HuH-7.5 (cell line): ENCODE measurements at places on chromosomes 4 and X.

GRCh38 chr4:108371282-108371681 is 202.6 kb upstream of the LEF1 start:
- no peak for DNase-seq

GRCh38 chrX:113269203-113269602 is 428.6 kb upstream of the AMOT start:
- DNase-seq, result no peak

DNA sequence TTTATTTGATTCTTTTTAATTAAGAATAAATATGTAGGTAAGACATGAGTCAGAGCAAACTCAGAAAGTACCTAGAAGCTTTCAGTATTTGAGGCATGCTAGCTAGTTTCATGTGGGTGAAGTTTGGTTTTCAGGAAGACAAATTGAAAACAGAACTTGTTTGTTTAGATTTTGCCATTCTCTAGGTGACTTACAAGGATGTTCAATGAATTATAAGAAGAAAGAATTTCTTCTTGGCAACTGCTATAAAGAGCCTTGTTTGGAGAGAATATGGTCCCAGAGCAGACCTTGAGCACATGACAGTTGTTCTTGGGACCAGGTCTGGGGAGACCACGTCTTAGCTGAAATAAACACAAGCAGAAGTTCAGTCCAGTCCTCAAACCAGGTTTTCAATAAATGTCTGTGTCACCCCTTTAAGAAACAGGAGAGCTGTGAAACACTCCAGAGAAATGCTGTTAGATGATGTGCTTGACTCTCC is 38.0 kb upstream of the IL21 start:
- DNase-seq, result no peak

DNA sequence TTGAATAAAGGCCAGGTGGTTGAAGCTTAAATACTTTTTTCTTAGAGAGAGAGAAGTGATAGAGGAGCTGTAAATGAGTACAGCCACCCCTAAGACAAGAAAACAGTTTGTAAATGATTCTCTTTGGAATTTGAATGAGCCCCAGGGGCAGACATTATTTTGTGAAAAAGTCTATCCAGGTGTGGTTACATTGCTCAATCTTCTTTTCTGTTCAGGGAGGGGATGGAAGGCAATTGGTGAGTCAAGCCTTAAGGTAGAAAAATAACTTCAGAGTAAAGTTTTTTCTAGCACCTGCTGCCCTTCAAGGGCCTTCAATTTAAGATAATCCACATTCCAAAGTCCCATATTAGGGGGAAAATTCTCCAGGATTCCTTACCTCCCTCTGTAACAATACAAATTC is 646.7 kb downstream of the PDHA2 start:
- no peak for DNase-seq

GRCh38 chrX:10936976-10937375 is 174.2 kb upstream of the HCCS start:
- DNase-seq, result no peak

- no peak for DNase-seq
Measured at GRCh38 chrX:15956681-15957080, 102.1 kb upstream of the AP1S2 start.

DNA sequence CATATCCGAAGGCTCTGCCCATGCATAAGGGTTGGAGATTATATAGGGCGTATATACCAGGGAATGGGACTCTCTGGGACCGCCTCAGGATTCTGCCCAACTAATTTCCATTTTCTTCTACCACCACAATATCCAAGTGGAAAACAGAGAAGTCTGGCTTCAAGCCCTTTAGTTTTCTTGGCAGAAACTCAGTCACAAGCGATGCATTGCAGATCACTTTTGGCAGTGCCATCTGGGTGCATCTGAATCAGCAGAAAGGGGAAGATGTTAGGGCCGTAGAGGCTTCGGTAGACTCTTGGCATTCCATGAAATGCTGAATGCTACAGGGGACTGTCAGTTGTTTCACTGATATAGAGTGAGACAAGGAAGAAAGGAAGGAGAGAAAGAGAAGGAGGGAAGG is 94.1 kb upstream of the FAM9B start:
- no peak for DNase-seq

GRCh38 chrX:72340626-72341025 is 34.9 kb upstream of the CITED1 start:
- DNase-seq, result no peak

DNA sequence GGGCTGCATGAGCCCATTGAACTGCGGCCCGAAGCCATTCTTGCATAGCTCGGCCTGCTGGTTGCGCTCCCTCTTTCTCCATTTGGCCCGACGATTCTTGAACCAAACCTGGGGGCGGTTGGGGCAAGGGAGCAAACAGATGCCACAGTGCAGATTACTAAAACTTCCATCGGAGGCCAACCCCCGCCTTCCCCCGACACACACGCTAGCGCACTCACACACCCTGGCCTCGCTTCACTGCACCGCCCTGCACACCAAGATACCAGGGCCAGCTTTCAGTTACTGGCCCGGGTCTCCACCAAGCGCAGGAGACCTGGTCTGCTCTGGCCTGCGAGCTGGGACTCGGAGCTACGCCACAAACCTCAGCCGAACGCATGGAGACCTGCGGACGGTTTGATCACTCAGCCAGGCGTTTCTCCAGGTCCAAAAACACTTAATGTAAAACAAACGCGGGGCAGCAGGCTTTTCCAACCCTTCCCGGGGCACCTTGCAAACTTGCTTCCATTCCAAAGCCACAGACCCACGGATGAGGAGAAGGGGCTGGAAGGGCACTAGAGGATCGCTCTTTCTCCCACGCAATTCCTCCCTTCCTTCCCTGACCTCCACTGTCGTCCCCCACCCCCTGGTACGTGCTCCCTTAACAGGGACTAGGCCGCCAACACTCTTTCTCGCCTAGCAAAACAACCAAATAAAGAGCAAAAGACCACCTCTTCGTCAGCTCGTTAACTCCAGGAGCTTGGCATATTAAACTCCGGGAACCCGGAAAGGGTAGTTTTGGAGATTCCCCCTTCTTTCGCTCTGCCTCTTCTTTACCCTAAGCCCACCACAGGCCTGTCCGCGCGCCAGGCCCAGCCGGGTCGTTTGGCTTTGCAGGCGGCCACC is 4.1 kb downstream of the PITX2 start:
- DNase-seq, result no peak

DNA sequence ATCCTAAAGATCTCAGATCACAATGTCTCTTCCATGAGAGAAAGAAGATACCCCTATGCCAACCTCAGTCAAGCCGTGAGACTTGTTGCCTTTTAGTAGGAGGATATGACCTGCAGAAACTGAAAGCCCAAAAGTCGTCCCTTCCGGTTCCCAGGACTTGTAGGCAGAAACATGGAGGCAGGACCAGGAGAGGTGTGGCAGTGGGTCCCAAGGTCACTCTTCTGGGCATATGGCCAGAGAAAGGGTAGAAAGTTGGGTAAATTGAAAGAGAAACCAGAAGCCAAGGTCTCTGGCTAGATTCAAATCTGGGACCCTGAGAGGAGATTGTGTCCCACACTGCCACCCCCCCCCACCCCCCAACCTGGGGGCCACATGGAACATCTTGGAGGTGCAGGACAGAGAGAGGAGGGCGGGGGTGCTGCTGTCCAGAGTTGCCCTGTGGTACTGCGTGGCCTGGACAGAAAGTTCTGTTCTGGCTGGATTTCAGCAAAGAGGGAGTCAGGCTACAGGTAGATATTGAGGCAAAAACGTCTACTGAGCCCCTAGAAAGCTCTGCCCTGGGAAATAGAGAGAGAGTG is 55.4 kb downstream of the DDX3X start:
- DNase-seq, result peak; percentile 6

GRCh38 chrX:12648995-12649394 is 142.2 kb upstream of the PRPS2 start:
- DNase-seq, result no peak

- DNase-seq, result no peak
Measured at GRCh38 chrX:116449156-116449555, 12.8 kb downstream of the SLC6A14 start.

GRCh38 chr4:113556382-113557134 is 205.0 kb downstream of the CAMK2D start:
- no peak for DNase-seq

DNA sequence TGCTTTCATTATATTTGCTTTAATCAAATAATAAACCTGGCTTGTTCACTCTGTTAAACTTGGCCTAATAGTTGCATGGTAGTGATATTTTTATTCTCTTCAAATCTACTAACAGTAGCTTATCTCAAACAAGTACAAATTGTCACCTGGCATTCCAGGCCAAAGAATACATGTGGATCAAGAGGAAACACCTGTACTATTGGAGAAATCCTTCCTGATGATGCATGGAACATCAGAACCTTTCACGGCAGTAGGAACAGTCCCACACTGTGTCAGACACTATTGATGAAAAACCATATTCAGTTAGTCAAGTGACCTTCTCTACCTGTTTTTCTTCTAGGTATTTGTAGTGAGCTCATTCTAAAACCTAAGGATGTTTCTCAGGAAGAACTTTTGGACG is 17.0 kb downstream of the MTHFD2L start:
- no peak for DNase-seq

DNA sequence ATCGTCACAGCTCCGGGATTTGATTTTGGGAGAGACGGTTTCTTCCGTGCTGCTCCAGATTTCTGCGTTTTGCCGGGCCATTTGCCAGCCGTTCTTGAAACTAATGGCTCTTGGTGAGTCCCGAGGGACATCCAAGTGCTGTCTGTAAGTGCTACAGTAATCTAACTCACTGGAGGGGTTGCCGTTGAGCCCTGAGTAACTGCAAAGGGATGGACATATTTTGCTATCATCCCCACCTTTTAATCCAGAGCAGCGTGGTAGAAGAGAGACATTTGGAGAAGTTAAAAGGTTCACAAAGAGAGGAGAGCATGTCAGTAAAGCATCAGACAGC is 88.9 kb upstream of the PDLIM3 start:
- DNase-seq, result no peak

DNA sequence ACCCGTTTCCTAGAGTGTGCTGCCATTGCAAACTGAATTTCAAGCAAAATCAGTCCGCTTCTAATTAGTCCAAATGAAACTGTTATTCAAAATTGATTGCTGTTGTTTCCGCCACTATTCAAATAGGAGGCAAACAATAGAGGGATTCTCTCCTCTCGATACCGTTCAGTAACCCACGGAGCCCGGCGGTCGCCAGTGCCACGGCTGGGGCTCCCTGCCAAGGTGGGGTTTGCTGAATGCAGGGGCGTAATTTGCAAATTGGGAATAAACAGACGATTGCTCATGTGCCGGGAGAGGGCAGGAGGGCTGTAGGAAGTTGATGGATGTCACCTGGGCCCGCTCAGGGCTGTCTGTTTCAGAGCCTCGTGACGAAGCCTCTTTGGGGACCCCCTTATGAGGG is 8.8 kb downstream of the ADRA2C start:
- no peak for DNase-seq

- DNase-seq, result no peak
Measured at GRCh38 chrX:153887385-153887784, 1.4 kb upstream of the L1CAM start.

DNA sequence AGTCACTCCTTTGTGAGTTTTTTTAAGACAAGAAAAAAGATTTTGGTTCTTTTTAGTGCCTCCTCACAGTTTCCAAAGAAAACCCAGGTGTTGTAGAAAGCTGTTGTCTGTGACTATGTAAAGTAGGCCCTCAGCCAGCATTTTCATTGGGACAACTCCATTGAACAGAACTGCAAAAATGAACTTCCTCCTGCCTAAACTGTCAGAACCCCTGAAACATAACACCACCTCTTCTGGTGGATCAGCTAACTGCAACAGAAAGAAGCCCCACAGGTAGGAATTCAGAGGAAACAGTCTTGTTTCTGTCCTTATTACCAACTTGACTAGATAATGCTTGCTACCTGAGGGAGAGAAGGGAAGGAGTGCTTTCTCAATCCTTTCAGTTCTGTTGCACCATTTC is 3.4 kb upstream of the ATP11C start:
- DNase-seq, result no peak

- no peak for DNase-seq
Measured at GRCh38 chr4:176709417-176709816, 83.3 kb downstream of the VEGFC start.

DNA sequence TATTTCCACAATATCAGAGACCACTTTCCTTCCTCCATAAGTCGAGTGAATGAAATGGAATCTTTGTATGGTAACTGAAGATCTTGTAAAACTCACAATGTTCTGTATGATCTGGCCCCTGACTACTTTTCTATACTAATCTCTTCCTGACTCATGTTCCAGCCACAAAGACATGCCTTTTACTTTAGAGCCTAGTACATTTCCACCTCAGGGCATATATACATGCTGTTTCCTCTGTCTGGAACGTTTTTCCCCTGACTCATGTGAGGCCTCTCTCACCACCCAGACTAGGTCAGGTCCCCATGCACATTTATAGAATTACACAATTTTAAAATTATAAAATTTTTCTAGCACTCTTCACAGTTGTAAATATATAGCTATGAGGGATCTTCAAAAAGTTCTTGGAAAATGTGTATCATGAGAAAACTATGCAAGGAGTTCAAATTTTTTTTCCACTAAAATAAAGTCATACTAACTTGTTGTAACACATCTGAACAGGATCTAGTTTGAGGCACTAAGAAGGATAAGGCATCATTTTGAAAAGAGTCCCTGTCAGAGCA is 208.8 kb downstream of the SH2D1A start:
- DNase-seq, result no peak
